ENCODE measurements at places on chromosomes 11 and 22.

GRCh38 chr11:14308114-14308896, 50.7 kb downstream of the RRAS2 start:
- DNase-seq, result no peak

DNA sequence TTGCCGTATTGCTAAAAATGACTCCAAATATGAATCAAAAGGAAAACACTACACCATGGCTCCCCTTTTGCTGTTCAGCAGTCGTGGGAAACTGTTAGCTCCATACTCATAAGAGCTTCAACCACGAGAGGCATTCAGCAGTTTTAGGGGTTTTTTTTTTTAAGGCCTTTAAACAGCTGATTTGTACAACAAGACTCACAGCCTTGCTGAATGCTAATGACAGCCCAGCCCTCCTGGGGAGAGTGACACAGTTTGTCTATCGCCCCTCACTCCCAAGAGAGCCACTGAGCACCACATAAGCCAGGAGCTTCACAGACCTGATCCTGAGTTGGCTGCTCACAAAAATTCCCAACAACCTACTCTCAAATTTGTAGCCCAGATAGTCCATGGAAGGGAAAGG, 32.4 kb downstream of the GALNT18 start:
- no peak for DNase-seq

- no peak for DNase-seq
These were observed 6.4 kb upstream of the TSSC4 start for GRCh38 chr11:2393941-2394817.

GRCh38 chr11:64729851-64730382, 6.9 kb upstream of the NRXN2 start:
- peak; percentile 3 for DNase-seq

DNA sequence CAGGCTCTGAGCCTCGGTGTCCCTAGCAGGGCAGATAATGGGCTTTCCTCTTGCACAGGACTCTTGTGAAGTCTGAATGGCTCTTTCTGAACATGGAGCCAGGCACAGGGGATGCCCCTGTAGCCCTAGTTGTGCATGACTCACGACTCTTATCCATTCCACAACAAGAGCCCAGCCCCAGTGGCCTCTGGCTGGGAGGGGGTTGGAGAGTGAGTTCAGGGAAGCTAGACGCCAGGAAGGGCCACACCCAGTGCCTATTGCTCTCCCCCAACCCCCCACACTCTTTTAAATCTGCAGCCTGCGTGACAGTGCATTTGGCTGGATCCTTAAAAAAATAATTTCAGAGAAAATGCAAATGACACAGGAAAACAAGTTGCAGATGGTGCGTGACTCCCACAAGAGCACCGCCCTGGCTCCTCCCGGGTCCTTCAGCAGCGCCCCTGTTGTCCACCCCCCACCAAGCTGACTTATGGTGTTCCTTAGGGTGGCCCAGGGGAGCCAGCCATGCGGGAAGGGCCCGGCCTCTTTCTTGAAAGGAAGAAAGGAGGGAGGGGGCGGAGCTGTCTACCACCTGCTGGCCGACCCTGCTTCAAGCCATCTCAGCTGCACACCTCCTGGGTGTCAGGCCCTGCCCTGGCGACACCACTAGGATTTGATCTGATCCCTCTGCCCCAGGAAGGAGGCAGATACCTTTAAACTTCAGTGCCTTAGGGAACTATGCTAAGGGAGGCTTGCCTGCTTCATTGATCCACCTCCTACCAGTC, 74.7 kb downstream of the MN1 start:
- no peak for DNase-seq

DNA sequence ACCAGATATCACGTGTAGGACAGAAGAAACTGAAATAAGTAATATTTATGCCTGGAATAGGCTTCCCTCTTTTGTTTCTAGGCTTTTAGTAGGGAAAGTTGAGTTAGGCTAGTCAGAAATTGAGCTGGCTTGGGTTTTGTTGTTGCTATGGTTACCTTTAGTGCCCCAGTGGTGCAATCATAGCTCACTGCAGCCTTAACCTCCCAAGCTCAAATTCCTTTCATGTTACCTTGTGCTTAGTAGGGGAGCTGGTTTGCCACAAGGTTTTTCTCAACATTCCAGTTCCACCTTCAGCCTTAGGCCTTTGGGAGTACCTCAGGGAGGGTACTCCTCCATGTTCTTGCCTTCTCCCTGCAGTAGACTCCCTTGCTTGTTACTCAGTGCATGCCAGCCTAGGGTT, 69.1 kb upstream of the SUSD2 start:
- no peak for DNase-seq

GRCh38 chr11:128757886-128758612, 64.2 kb downstream of the FLI1 start:
- DNase-seq, result no peak

DNA sequence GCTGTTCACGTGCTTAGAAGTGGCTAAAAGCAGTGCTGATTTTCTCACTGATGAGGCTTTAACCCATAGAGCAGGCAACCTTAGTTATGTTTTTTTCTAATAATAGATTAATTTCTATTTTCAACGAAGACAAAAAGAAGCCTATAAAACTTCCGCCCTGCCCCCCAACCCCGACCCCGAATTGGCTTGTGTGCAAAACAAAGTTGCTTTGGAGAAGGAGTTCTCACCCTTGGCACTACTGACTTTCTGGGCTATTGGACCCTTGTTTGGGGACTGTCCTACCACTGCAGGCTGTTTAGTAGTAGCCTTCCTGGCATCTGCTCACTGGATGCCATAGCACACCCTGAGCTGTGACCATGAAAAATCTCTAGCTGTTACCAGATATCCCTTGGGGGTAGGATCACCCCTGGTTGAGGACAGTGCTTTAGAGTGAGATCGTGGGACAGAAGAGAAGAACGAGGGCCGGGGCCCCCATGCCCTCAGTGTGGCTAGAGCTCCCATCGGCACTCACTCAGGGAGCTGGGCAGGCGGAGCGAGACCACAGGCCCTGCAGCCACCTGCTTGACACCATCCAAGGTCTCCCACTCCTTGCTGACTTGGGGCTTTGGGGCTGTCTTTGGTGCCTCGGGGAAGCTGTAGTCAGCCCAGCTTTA, 16.9 kb downstream of the SLC37A2 start:
- DNase-seq, result no peak

GRCh38 chr11:43072096-43072495, 239.7 kb upstream of the API5 start:
- no peak for DNase-seq

DNA sequence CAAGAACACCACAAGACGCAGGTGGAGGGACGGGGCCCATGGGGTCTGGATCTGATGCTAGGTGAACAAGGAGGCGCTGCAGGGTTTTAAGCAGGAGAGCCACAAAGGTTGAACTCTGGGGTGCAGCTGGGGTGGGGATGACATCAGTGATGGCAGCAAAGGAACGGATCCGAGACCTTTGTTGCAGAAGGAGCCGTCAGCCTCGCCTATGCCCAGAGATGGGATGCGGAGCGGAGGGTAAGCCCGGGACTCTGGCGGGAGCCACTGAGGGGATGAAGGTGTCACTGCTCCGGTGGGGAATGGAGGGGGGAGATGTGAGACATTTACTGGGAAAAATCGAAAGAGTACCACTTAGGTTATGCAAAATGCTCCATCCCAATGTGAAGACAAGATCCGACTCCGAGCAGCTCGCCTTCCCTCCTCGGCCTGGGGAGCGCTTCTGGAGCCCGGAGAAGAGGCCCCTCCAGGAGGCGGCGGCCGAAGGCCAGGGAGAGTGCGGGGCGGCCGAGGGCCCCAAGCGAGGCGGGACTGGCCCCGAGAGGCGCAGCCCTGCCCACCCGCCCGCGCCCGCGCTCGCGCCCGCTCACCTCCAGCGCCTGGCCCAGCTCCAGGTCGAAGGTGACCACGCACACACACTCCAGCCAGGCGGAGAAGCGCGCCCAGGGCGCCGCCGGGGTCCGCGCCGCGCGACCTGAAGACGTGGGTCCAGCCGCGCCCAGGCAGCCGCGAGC, 422 bp downstream of the DENND6B start:
- DNase-seq, result no peak

DNA sequence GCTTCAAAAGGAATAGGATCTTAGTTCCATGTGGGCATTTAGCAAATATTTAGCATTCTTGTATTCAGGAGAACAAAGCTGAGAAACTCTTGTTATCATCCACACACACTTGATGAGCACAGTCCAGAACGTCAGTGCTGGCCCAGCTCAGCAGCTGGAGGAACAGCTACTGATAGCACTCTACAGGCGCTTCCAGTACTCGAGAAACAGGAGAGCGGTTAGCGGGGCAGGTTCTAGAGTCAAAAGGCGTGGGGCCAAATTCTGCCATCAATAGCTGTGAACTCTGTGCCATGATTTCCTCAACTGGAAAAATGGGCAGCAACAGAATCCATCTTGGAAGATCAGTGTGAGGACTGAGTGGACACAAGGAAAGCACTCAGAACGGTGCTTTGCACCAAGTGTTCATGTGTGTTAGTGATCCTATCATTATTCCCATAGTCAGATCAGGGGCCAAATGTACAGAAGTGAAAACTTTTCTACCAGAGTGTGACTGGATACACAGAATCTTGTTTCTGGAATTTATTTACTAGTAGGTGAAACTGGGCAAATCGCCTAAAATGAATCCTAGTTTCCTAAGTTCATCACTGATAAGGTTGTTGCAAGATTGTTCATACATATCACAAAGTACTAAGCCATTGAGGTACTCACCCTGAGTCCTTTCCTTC, 3.2 kb downstream of the JOSD1 start:
- no peak for DNase-seq

- DNase-seq, result no peak
These were observed 326.7 kb upstream of the NCAM1 start for GRCh38 chr11:112634551-112634950.

DNA sequence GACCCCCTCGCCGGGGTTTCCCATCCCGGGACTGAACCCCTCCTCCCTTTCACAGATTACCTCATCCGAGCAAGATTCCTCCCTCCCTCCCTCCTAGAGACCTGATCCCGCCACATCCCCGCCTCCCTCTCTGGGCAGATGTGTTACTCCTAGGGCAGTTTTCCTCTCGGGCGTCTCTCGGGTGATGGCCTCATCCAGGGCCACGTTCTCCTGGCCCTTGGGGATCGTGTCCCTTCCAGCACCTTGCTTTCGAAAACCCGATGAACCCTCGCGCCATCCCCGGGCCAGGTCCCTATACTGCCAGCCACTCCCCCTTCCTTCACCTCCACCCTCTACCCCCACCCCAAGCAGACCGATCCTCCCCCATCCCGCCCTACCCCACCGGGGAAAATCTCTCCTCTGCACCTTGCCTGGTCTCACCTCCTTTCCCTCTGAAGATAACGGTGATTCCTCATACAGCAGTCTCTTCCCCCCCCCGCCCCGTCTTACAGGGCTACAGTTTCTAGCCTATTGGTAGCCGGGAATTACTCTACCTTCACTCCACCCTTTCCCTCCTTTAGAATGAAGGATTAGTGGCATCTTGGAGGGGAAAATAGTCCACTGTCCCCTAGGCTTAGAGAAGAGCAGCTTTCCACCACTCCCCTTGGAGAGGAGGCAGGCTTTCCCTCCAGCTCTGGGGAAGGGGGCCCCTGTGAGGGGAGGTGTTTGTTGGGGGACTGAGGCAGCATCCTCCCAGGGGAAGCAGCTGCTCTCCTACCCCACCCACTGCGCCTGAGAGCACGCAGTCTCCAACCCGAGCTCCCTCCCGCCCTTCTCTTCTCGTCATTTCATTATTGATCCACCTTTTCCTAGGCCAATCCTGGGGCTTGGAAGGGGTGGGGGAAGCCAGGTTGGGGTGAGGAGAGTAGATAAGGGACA, 1.2 kb downstream of the KMT2A start:
- DNase-seq, result peak; percentile 38

GRCh38 chr11:43573233-43573632, 107.3 kb upstream of the HSD17B12 start:
- DNase-seq, result no peak

DNA sequence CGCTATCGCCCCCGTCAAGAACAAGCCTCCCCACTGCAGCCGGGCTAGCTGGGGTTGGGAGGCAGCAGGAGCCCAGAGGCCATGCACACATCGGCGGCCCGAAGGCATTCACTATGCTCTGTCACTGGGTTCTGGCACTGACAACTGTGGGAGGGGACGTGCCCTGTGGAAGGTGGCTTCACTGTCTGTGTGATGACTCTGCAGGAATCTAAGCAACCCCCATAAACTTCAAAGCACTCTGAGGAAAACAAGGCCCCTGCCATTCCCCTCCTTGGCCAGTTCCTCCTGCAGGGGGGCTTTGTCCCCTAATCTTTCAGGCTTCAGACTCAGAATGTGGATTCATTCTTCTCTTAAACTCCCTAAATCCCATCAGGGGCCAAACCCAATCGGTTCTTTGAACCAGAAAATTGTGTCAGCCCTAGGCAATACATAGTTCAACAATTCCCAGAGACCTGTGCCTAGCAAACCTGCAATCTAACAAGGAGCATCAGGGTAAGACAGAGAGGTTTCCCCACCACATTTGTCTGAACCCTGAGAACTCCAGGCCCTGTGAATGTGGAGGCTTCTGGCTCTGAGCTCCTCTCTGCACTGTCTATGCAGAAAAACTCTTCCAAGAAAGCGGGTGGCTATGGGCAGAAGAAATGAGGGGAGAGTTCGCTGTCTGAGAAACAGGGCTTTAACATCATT, 1477.2 kb downstream of the TBC1D22A start:
- no peak for DNase-seq

GRCh38 chr11:2559527-2560311, 114.9 kb downstream of the KCNQ1 start:
- DNase-seq, result no peak

- no peak for DNase-seq
These were observed 60.6 kb downstream of the TRPC6 start for GRCh38 chr11:101523193-101523592.
